ENCODE measurements at places on chromosomes 7 and 10. TPM values are rescaled to one million over a fixed set of nuclear protein-coding genes. Genes with fewer than 3 reads are reported as not detected.

- DNase-seq: peak; percentile 61
- H3K4me1 ChIP-seq: peaks cover 72% of the 10 kb centered on the region
- H3K27me3 ChIP-seq: no peaks in the 10 kb centered on the region
- peak overlapping the region; percentile 93 for H3K27ac ChIP-seq
- H3K36me3 ChIP-seq: no peaks in the 10 kb centered on the region
- peak overlapping the region; percentile 2 for H3K4me3 ChIP-seq
Measured at GRCh38 chr7:47572094-47572445, 9.8 kb downstream of the TNS3 start.

GRCh38 chr7:43586251-43586900 lies 3.5 kb downstream of the STK17A start:
- no peak overlapping the region for H3K27ac ChIP-seq
- H3K36me3 ChIP-seq: no peaks in the 10 kb centered on the region
- no peak overlapping the region for H3K4me3 ChIP-seq
- DNase-seq: no peak
- H3K27me3 ChIP-seq: peaks cover 7% of the 10 kb centered on the region

- no peak overlapping the region for H3K4me3 ChIP-seq
- peak overlapping the region; percentile 37 for H3K27ac ChIP-seq
- no peaks in the 10 kb centered on the region for H3K36me3 ChIP-seq
- DNase-seq: no peak
- peaks cover 5% of the 10 kb centered on the region for H3K4me1 ChIP-seq
- no peaks in the 10 kb centered on the region for H3K27me3 ChIP-seq
Measured at GRCh38 chr7:32500922-32501341, 5.6 kb downstream of the AVL9 start.

DNA sequence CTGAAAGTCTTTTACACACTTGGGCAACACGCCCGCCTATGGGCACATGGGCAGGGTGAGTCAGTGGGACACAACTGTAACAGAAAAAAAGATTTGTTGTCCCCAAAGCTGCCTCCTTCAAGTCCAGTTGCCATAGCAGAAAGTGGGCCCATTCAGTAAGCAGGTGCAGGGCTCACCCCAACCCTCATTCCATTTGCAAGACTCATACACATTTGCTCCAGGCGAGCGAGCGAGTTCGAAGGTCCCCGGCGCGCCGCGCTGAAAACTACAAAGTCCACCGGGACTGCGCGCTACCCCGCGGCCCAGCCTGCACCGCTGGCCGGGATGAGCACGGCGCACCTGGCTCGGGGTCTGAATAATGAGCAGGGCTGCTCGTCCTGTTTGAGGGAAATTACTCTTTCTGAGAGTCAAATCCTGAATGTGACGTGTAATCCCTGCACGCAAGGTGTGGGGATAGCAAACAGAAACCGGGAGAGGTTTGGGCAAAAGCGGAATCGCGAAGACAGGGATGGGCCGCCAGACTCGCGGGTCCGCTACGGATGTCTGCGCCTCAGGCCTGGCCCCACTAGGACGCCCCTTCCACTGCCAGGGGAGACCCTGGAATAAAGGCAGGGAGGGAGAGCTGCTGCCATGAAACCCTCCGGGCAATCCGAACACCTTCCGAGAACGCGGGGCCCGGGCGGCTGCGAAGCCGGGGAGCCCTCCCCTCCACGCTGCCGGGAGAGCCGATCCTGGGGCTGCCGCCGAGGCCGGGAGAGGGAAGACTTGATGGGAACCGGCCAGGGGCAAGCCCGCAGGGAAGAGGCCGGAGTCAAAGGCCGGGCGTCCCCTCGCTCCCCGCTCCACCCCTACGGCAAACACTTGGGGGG lies 982 bp downstream of the COBL start:
- H3K27ac ChIP-seq: peak overlapping the region; percentile 85
- peak overlapping the region; percentile 48 for H3K4me3 ChIP-seq
- H3K36me3 ChIP-seq: no peaks in the 10 kb centered on the region
- peaks cover 18% of the 10 kb centered on the region for H3K27me3 ChIP-seq

- H3K4me3 ChIP-seq: no peak overlapping the region
- H3K27me3 ChIP-seq: no peaks in the 10 kb centered on the region
- peak; percentile 71 for DNase-seq
- no peak overlapping the region for H3K27ac ChIP-seq
Measured at GRCh38 chr7:156764016-156764669, 123.6 kb downstream of the RNF32 start.

The RHBDD2 gene
- 57.7 TPM for total RNA-seq

GRCh38 chr7:133609806-133610205 lies 356.9 kb downstream of the EXOC4 start:
- no peaks in the 10 kb centered on the region for H3K27me3 ChIP-seq
- H3K36me3 ChIP-seq: no peaks in the 10 kb centered on the region
- no peak overlapping the region for H3K4me3 ChIP-seq

The SDK1 gene
- 4.9 TPM for total RNA-seq

- DNase-seq: no peak
- H3K27ac ChIP-seq: no peak overlapping the region
- H3K4me3 ChIP-seq: no peak overlapping the region
- no peaks in the 10 kb centered on the region for H3K4me1 ChIP-seq
- no peaks in the 10 kb centered on the region for H3K27me3 ChIP-seq
- no peaks in the 10 kb centered on the region for H3K36me3 ChIP-seq
Measured at GRCh38 chr7:81692146-81692905, 77.5 kb downstream of the HGF start.

DNA sequence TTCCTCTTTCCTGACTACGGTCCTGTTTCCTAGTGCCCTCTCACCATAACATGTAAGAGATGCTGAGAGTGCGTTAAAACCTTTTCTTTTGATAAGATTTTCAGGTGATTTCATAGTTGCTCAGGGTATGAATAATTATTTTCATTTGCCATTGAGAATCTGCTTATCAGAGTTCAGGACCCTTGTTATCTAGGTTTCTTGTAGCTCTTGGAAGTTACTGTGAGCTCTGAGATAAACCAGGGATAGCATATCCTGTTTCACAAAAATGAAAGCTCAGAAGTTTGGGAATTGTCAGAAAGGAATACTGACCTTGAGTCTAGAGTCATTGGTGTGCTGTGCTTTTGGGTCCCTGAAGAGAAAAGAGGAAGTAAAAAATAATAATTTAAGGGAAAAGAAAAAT lies 76.8 kb upstream of the PRKG1 start:
- H3K4me3 ChIP-seq: no peak overlapping the region
- no peak overlapping the region for H3K27ac ChIP-seq
- H3K36me3 ChIP-seq: no peaks in the 10 kb centered on the region

All from transverse colon (tissue), 4 donors.